ENCODE measurements at places on chromosomes 12 and 14.

- no peak for DNase-seq
Observed at GRCh38 chr12:30531731-30532678, 163.7 kb downstream of the IPO8 start.

DNA sequence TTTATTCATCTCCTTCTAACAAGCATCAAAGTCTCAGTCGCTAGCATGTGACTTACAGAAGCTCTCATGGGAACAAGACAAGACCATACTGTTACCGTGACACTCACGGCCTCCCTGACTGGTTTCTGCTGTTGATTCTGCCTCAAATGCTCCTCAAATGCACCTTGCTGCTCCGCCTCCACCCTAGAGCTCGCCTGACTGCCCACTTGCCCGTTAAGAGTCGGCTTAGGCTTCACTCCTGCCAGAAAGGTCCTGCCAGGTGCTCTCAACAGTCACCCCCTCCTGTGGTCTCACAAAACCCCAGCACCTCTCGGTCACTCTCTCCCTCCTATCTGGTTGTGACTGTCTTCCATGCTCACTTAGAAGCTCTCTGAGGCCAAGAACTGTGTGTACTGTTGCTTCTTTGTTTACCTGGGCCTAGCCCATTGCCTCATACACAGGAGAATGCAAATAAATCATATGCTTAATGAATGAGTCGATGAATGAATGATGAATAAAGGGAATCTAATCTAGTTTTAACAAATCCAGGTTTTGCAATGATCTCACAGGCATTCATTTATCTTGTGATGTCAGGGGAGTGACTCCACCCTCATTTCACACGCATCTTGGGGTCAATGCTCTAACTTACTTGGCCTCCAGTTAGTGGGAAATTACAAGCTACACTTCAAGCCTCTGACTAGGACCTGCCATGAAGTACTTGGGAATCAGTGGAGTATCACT is 41.3 kb downstream of the SSH1 start:
- no peak for DNase-seq

- DNase-seq: no peak
Observed at GRCh38 chr14:56224691-56225681, 106.8 kb downstream of the PELI2 start.

- no peak for DNase-seq
Observed at GRCh38 chr14:22794551-22794951, 20.7 kb downstream of the SLC7A7 start.

Measured in stimulated activated CD4-positive, alpha-beta T cell treated with anti-CD3 and anti-CD28 coated beads, TNF-alpha, amount 100 ng/mL, for 24 hours (primary cell).